ENCODE measurements at places on chromosomes 1 and 21.

DNA sequence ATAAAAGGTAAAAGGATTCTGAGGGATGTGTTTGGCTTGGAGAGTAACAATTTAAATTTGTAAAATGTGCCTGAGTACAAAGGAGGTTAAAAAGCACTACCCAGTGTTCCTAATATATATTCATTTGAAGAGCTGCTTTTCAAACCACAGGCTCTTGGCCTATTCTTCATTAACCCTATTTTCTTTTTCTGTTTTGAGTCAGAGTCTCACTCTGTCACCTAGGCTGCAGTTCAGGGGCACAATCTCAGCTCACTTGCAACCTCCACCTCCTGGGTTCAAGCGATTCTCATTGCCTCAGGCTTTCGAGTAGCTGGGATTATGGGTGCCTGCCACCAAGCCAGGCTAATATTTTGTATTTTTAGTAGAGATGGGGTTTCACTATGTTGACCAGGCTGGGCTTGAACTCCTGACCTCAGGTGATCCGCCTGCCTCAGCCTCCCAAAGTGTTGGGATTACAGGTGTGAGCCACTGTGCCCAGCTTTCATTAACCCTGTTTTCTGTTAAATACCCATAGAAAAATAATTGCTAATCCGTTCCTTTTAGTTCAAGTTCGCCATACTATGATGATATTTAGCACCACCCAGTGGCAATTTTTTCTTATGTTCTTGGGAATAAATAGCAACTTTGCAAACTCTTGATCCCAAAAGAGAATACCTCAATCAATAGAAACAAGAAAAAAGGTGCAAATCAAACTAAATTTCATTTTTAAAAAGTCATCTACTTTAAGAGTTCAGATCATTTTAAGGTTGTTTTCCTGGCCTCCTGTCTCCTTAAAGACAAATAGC, 30.5 kb downstream of the ZBTB8OS start:
- no peak for DNase-seq

GRCh38 chr1:204366759-204367158, 7.0 kb upstream of the PLEKHA6 start:
- DNase-seq = no peak

DNA sequence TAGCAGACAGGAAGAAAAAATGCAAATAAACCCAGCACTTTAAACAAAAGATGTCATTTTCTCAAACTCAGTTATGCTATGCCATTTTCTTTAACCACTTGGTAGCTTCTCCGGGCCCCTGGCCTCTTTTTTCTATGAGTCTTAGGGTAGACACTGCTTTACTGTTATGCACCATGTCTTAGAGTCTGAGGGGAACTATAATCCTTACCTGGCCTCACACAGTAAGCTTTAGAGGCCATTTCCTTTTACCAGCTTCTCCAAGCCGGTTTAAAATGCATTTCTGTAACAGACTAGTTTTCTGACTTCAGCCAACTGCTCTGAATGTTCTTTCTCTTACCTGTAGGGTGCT, 73.7 kb upstream of the EDEM3 start:
- DNase-seq = no peak

DNA sequence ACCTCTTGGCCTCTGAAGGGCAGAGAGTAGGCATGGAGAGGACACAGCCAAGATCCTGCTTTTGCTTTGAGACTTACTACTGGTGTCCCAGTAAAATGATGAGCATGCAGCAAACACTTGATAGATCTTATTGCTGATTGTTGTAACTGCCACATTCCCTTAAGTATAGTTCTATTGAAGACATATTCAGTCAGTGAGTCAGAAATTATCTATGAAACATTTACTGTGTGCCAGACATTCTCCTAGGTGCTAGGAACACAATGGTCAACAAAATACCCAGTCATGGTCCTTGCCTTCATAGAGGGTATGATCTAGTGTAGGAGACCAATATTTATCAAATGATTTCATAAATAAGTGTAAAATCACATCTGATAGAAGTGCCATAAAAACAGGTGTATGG, 13.6 kb downstream of the STYXL2 start:
- DNase-seq = no peak

GRCh38 chr1:221643404-221644144, 98.3 kb downstream of the DUSP10 start:
- DNase-seq = no peak

All from NCI-H187 treated with DMSO at 0.1 percent for 48 hours (cell line).